ENCODE measurements at places on chromosomes 1 and 21. TPM values are rescaled to one million over a fixed set of nuclear protein-coding genes. Genes with fewer than 3 reads are reported as not detected.

GRCh38 chr1:57908147-57908890 lies 484.5 kb upstream of the DAB1 start:
- no peak for DNase-seq

The AUNIP gene
- total RNA-seq, result 15.1 TPM

- no peak for DNase-seq
Measured at GRCh38 chr1:99659755-99660210, 13.9 kb downstream of the PALMD start.

The OR2G2 gene
- total RNA-seq, result not detected

DNA sequence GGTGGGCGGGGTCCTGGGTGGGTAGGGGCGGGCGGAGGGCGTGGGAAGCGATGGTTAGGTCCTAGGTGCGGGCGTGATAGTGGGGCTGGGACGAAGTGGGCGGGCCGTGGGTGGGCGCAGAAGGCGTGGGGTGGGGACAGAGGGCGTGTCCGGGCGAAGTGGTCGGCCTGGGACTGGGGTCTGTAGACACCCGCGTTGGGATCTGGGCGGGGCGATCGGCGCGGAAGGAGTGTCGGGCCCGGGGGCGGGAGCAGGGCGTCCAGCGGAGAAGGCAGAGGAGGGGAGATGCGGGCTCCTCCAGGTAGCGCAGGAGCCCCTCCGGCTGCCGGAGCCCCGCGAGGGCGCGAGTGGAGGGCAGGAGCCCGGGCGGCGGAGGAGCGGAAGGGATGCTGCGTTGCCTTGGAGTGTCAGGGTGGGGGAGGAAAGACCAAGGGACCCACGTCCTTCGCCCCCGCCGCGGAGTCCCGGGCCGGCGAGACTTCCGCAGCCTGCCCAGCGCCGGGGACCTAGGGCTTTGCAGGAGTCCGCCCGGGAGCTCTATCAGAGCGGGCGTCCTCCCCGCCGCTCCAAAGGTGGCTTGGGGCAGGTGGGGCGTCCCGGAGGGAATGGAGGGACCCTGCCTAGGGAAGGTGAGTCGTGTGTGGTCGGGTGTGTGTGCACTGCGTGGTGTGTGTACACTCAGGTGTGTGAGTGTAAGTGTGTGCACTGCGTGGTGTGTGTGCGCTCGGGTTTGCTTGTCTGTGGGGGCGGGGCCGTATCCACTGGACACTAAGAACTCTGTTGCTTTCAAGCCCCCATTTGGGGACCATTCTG lies 27.0 kb upstream of the PRSS38 start:
- peak; percentile 76 for DNase-seq

DNA sequence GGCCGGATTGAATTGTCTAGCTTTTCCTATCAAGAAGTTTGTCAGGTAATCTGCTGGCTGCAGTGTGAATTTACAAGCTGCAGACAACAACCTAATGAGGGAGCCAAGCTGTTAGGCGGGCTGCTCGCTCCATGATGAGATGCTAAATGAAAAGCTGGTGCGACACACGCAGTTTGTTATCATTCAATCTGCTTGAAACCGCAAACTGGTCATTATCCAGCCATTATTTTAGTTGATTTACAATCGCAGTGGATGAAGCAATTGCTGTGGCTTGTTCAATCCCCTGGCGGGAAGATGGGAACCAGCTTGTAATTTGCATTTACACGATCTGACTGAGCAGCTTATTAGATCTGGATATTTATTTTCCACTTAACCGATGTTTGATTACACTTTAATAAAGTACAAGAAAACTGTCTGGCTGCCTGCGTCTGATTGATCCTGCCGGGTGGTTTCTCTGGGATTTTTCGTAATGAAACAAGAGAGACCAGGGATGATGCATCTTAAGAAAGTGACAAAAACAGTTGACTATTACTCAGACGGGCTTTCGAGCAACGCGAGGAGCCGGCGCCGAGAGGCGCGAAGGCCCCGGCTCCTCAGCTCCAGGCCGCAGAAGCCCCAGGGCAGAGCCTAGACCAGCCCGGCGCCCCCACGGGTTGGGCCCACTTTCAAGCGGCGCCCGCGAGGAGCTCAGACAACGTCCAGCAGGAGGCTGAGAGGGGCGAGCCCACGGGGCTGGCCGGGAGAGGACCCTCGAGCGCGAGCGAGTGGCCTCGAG lies 118.0 kb upstream of the BARHL2 start:
- no peak for DNase-seq

GRCh38 chr1:207579436-207579799 lies 65.5 kb upstream of the CR1L start:
- peak; percentile 20 for DNase-seq

The LDLRAD1 gene
- not detected for total RNA-seq

DNA sequence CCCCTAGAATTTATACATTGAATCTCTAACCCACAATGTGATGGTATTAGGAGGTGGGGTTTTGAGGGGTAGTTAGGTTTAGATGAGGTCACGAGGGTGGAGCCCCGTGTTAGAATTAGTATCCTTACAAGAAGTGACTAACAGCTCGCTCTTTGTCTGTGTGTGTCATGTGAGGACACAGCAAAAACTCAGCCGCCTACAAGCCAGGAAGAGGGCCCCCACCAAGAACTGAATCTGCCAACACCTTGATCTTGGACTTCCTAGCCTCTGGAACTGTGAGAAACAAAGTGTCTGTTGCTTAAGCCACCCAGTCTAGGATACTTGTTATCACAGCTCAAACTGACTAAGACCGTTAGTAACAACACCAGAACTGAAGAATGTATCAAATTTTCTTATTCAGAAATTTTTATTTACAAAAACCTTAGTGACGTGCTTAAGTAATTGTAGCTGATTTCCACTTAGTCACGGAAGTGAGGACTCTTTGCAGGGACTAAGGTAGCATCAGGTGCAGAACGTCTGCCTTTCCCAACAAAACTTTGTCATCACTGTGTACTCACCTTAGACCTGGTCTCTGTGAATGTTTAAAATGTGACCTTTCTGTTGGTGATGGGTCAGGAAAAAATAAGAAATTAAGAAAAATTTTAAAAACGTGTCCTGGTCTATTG lies 24.5 kb upstream of the LRRC8C start:
- peak; percentile 71 for DNase-seq

Data from activated naive CD8-positive, alpha-beta T cell treated with anti-CD3 and anti-CD28 coated beads for 36 hours (primary cell).